Calu3 (cell line): ENCODE measurements at places on chromosomes 7 and 10. TPM values are rescaled to one million over a fixed set of nuclear protein-coding genes. Genes with fewer than 3 reads are reported as not detected.

GRCh38 chr10:9707216-9707615 is 1310.5 kb upstream of the CELF2 start:
- DNase-seq, result no peak

The SPDYE9 gene
- total RNA-seq, result not detected in 2 replicates

DNA sequence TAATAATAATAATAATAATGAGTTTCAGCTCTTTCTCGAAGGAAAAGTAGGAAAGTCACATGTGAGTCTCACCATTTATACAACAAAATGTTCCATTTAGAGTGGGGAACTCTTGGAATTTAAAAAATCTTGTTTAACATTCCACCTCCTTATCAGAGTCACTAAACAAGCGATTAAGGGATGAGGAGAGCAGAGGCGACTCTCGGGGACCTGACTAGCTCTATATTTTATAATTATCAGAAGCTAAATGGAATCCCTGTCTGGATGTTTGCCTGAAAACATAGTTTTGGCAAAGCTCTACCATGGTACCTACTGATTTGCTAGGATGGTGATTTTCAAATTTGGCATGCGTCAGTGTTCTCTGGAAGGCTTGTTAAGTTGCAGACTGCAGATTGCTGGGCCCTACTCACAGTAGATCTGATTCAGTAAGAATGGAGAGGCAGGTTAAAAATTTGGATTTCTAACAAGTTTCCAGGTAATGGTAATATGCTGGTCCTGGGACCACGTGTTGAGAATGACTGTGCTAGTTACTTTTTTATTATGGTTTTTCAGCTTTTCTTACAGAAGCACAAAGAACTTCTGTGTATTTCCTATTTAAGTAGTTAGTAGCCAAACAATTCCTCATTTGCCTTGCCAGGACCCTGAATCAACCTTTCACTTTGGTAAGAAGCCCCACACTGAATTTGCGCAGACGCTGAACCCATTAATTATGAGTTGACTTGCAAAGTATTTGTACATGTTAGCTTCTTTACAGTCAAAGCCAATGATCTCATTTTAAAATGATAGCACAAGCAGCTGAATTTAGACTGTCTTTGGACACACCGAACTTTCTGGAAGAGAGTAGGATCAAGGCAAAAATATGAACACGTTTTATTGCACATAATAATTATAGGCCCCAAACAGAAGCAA is 39.5 kb downstream of the CPED1 start:
- DNase-seq, result no peak

DNA sequence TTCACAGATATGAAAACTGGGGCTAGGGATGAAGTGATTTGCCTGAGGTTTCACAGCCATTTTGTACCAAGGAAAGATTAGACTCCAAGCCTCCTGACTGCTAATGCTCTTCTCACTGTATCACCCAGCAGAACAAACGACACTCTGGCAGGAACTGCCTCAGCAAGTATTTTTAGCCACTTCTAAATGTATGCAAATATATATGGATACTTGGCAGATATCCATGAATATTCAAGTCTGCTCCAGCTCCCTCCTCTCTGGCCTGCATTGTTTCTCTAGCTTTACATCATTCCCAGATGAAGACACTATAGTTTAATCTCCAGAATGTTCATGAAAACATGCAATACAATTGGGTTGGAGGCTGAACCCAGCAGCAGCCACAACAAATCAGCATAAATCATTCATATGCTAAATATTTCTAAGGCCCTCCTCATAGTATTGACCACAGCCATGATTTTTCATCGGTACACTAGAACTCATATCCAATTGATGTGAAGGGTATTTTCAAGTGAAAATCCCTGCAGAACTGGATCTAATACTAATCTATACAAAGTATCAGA is 65.5 kb downstream of the HPSE2 start:
- no peak for DNase-seq

- DNase-seq, result no peak
Observed at GRCh38 chr7:29443552-29443951, 120.1 kb upstream of the PRR15 start.

The CALML5 gene
- total RNA-seq, result not detected in 2 replicates

- no peak for DNase-seq
Observed at GRCh38 chr10:132651511-132652029, 114.0 kb downstream of the INPP5A start.

DNA sequence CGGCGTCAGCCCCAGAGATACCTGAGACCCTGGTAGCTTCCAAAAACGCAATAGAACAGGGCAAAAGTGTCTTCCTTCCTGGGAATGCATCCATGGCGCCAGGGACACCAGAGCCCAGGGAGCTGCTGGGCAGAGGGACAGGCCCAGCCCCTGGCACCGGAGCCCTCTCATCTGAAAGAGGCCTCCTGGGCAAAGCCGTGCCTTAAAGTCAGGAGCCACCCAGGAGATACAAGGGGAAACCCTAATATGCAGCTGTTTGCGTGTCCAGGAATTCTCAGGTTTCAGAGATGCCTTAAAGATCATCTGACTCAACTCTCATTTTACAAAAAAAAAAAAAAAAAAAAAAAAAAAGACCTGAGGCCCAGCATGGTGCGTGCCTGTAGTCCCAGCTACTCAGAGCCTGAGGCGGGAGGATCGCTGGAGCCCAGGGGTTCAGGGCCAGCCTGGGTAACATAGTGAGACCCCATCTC is 28.0 kb downstream of the NUDT1 start:
- DNase-seq, result no peak

- DNase-seq, result no peak
Observed at GRCh38 chr7:70739646-70740210, 392.2 kb upstream of the GALNT17 start.

DNA sequence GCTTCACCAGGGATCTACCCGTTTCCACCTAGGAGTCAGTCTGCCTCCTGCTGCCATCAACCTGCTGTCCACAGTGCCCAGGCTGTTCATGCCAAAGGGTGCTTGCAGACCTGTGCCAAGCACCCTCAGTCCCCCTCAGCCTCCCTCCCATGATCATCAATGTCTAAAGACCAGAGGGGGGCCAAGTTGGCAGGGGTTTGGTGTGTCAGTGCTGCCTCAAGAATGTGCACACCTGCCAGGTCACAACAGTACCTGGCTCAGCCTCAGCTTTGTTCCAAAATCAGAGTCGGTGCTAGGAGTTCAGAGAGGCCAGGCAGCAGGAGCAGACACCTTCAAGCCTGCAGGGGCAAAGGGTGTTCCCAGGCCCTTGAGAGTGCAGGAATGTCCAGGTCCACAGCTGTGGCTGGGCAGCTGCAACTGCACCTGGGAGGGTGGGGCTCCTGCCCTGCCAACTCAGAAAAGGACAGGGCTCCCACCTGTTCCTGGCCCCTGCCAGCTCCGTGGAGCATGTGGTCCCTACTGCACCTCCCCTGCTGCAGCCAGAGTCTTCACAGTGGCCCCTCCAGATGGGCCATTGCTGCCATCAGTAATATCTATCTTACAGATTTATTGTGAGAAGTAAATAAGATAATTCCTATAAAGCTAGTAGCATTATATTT is 219.5 kb downstream of the POLR1F start:
- DNase-seq, result no peak

DNA sequence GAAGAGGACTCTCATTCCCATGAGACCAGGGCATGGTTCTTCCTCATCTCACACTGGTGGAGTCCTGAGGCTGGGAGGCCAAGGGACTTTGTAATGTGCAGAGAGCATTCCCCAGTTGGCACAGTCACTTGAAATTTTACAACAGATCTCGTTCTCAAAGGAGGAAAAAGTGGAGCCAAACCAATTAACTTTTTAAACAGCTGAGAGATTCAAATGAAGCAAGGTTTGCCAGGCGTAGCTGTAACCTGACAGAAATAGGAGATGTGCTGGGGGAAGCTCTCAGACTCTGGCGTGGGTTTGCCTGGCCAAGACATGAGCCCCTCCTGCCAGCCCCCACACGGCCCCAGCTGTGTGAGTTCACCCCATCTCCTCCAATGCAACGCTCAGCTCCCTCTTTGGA is 12.0 kb upstream of the CPXM2 start:
- no peak for DNase-seq

DNA sequence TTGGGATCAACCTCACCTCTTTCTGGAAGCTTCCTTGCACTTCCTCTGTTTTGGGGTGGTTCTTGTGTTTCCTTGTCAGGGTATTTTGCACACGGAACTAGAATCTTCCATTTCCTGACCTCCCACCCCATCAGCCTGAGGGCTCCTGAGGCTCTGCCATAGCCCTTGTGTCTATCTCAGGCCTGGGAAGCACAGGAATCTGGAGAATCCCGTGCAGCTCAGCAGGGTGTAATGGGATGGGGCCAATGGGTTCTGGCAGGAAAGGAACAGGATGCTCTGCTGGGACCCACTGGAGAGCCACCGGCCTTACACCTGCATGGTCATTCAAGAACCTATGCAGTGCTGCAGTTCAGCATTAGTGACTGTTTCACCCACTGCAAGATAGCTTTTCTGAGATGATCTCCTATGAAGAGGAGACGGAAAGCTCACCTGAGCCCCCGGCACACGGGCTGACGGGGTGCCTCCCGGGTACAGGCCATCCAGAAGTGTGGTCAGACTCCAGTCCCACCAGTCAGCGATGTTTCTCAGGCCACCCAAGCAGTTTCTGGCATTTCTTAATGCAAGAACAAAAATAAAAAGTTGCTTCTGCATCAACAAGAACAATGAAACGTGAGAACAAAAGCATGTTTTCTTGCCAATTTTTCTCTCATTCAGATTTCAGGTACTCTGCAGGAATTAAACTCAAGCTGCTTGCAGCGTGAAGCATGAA is 133.2 kb downstream of the PKD1L1 start:
- DNase-seq, result no peak

The PALD1 gene
- 0.38 and 1.5 TPM in 2 replicates for total RNA-seq

- no peak for DNase-seq
Observed at GRCh38 chr7:130296221-130296951, 3.4 kb downstream of the CPA4 start.

The ASIC3 gene
- 11.7 and 13.6 TPM in 2 replicates for total RNA-seq

GRCh38 chr10:78025685-78026364 is 3.5 kb downstream of the POLR3A start:
- no peak for DNase-seq

GRCh38 chr7:8258734-8259133 is 3.2 kb downstream of the ICA1 start:
- DNase-seq, result no peak

GRCh38 chr10:126634911-126635310 is 35.6 kb downstream of the C10orf90 start:
- no peak for DNase-seq

The CYP3A5 gene
- total RNA-seq, result 44.9 and 70.7 TPM in 2 replicates

GRCh38 chr7:159088016-159088865 is 56.4 kb downstream of the VIPR2 start:
- no peak for DNase-seq

The CRTAC1 gene
- not detected in 2 replicates for total RNA-seq

The C10orf105 gene
- not detected in 2 replicates for total RNA-seq

DNA sequence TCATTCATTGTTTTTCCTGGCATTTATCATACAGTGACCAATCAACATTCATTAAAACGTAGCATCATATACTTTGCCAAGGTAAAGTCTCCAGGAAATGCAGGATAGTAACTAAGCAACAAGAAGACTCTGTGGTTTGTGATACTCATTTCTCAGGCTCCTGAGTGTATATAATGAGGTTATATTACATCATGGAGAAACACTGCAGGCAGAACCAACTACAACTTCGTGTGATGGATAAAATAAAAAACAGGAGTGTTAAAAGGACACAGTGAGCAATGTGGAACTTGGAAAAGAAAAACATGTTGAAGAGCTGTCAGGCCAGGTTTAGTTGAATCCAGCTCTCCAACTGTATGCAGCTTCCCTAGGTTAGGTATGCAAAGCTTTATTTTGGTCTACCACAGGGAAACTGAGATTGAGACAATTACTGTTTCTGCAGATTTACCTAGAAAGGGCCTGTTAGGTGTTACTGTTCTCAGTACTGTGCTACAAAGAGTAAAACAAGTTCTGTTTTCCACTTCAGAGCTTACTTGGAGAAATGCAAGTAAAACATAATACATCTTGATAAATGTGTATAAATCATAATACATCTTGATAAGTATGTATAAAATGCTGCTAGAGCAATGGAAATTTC is 7.8 kb upstream of the CCNY start:
- DNase-seq, result no peak

The CRHR2 gene
- not detected in 2 replicates for total RNA-seq

DNA sequence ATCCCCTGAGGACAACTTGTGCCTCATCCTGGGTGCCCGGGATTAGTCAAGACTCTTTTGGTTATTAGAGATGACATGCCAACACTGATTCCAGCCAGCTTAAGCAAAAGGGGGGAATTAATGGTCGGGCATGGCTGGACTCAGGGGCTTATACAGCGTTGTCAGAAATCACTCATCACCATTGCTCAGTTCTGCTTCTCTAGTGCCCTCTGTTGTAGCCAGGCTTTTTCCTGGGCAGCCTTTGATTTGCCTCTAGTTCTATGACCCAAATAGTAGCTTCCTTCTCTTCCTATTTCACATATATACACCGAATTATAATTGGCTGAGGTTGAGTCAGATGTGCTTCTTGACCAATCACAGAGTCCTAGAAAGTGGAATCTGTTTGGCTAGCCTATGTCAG is 192.0 kb upstream of the HABP2 start:
- no peak for DNase-seq

- no peak for DNase-seq
Observed at GRCh38 chr10:64519831-64520230, 998.6 kb downstream of the REEP3 start.

DNA sequence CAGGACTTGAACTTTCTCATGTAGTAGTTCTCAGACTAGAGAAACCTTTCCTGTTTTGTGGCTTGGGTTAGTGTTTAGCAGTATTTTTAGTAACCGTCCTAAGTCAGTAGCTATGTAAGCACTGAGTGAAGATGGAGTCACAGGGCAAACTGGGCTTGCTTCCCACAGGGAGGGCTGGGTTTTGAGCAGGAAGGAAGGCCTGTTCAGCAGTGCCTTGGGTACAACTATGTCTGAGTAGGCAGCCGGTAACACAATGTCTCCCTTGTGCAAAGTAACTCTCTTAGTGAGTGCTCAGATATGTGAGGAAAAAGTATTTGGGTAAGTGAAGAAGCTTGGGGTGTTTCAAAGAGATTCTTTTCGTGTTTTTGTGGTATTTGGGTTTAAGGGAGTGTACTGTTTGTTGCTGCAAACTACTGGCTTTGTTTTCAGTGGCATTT is 96.4 kb downstream of the CCSER2 start:
- peak; percentile 66 for DNase-seq

DNA sequence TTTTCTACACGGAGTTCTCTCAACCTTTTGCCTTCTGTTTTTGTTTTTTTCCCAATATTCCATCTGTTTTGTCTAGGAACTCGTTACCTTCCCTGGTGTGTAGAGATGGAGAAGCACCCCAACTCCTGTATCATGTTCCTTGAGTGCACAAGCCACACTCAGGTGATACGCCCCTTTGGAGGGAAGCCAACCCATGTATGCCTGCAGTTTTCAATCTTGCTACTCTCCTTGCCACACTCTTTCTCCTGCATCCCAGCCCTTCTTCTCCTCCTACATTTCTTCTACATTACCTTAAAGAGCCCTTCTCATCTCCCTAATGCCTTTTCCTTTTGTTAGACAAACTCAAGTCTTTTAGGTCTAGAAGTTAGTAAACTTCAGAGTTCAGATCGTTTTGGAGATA is 10.2 kb upstream of the SP4 start:
- no peak for DNase-seq
